Stimulated activated CD4-positive, alpha-beta T cell treated with anti-CD3 and anti-CD28 coated beads, Interleukin-4, amount 100 ng/mL, for 48 hours (primary cell): ENCODE measurements at places on chromosomes 4 and X.

DNA sequence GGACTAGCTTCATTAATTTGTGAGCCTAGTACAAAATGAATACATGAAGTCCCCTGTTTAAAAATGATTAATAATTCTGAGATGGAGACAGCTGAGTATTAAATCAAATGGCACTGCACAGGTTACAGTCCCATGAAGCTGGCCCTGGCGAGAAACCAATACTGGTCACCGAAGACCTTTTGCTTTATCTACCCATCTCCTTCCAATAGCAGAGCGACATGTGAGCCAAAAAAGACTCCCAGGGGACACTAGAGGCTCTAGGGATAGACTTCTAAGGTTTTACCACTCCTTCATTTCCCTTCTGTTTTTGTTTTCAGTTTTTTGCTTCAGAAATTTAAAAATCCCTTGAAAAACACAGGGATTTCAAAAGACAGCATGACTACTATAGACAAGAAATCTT lies 97.0 kb upstream of the CCSER1 start:
- no peak for DNase-seq

- no peak for DNase-seq
Observed at GRCh38 chrX:13023567-13023966, 20.9 kb downstream of the FAM9C start.

GRCh38 chr4:108193886-108194672 lies 25.3 kb upstream of the LEF1 start:
- no peak for DNase-seq

DNA sequence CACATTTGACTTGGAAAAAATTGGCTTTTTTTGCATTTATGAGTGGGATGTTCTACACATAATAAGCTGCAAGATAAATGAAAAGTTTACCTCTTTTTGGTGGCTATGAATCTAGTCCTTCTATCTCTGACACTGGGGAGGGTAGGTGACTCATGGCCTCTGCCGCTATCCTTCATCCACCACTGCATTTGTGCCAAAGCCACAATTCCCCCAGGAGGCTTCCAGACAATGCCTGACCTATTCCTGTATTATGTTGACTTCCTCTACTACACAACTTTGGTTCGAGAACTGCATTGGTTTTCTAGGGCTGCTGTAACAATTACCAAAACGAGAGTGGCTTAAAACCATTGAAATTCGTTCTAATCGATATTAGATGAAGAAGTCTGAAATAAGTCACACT lies 245.6 kb downstream of the TRAM1L1 start:
- DNase-seq = no peak

DNA sequence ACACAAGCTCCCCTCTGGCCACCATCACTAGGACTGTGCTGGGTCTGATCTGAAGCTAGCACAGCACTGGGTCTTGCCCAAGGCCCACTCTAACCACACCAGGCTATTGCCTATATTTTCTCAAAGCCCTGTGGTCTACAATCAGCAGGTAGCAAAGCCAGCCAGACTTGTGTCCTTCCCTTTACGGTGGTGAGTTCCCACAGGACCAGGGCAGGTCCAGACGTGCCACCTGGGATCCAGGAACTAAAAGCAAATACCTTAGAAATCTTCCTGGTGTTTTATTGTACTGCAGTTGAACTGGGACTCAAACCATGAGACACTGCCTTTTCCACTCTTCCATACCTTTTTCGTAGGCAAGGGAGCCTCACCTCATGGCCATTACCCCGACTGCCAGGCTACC lies 9.0 kb upstream of the MAGEC2 start:
- DNase-seq = no peak

GRCh38 chr4:94202769-94203168 lies 4.9 kb upstream of the SMARCAD1 start:
- no peak for DNase-seq

DNA sequence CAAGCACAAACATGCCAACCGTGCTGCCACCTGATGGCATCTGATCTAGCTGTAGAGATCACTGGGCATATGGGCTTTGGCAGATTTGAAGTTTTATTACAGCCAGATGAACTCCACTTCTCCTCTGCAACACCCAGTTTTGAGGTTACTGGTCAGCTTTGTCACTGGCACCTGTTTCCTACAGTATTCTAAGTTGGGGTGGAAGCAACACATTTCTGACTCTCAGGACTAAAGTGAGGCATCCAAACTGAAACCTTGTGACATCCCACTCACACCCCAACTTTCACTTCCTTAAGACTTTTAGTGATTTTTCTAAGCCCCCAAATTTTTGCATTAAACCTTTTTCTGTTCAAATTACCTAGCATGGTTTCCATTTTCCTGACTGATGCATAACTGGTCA lies 115.1 kb upstream of the PCDH18 start:
- no peak for DNase-seq

- no peak for DNase-seq
Observed at GRCh38 chr4:19382993-19383756, 868.5 kb upstream of the SLIT2 start.

GRCh38 chr4:173448608-173449379 lies 49.9 kb upstream of the SCRG1 start:
- DNase-seq = no peak

- no peak for DNase-seq
Observed at GRCh38 chr4:102326951-102327350, 18.3 kb downstream of the SLC39A8 start.

DNA sequence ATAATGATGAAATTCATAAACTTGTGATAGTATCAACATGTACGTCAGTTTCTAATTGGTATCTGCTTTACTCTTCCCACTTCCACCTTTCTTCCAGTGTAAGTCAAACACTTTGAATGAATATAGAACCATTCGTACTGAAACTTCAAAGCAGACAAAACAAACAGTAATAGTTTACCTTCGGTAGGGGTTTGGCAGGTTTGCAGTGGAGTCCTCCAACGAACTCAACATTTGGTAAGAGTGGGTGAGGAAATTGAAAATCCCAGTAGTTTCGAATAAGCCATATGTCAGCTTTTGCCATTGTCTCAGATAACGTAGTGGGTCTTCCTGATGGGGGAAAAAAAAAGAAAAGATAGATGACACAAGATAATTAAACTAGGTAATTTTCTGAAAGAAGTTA lies 2.2 kb downstream of the UGT2B4 start:
- no peak for DNase-seq

GRCh38 chr4:105461221-105461620 lies 12.6 kb downstream of the PPA2 start:
- no peak for DNase-seq

DNA sequence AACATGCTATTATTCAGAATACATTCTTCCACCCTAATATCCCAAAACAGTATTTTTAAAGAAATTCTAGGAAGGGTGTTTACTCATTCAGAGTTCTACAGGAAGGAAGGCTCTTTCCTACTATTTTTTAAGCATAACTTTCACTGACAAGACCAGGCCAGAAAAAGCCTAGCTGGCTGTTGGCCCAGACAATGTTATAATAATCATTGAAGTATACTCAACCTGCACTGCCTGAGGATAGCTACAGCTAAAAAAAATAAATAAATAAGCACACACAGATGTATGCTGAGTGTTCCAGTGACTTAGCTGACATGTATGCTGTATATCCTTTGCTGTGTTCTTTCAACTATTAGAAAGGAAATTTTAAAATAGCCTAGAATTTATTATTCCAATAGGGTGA lies 145.8 kb upstream of the SPRY1 start:
- DNase-seq = no peak

DNA sequence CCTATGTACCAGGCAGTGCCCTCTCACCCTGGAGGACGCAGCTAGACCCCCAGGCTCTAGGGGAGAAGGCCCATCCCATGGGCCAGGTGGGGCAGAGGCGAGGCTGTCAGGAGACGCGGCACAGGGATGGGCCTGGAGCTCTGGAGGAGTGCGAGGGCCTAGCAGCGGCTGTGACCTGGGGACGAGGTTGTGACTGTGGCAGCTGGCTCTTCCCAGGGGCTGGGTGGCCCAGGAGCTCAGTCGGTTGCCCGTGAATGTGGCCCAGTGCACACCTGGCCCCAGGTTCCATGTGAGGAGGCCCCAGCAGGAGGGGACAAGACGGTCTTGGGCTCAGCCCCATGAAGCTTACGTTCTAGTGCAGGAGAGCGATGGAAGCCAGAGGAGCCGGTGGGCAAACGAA lies 31.0 kb upstream of the ADRA2C start:
- DNase-seq = no peak

DNA sequence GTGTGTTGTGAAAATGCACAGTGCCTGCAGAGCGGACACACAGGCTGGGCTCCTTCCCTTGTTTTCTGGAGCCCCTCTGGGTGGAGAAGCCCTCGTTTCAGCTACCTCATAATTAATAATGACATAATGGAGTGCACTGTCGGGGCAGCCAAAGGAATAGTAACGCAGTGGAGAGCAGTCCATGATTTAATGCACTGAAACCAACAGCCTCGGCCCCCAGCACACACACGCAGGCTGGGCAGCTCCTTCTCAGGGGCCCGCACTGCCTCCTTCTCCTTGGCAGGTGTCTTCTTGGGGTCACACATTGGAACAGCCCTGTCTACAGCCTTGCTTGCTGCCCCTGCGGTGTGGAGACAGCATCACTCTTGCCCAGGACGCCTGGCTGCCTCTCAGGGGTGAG lies 89.2 kb downstream of the DCTD start:
- no peak for DNase-seq

- no peak for DNase-seq
Observed at GRCh38 chr4:53608242-53608641, 17.0 kb upstream of the LNX1 start.
